Effector CD4-positive, alpha-beta T cell (primary cell): ENCODE measurements at places on chromosomes 2 and 18.

- no peak for DNase-seq
Measured at GRCh38 chr2:159855557-159856061, 57.6 kb upstream of the CD302 start.

GRCh38 chr2:96111257-96111640, 5.1 kb downstream of the ADRA2B start:
- DNase-seq = no peak

DNA sequence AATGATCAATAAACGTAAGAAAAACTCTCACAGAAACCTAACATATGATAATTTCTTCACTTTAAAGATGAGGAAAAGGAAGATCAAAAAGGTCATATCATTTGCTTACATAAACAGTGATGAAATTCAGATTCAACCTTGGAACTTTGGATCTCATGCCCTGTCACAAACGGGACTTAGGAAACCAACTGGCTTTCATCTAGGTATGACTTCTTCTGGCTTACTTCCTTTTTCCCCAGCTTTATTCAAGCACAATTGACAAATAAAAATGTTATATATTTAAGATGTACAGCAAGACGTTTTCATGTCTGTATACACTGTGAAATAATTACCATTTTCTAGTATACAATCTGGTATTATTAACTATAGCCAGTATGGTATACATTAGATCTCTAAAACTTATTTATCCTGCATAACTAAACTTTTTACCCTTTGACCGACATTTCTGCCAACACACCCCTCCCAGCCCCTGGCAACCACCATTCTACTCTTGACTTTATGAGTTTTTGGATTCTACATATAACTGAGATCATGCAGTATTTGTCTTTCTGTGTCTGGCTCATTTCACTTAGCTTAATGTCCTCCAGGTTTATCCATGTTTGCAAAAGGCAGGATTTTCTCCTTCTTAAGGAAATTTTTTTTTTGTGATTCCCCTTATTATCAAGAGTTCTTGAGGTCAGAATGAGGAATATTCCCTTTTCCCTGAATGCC, 46.0 kb upstream of the COBLL1 start:
- DNase-seq = no peak

GRCh38 chr2:158936978-158937377, 31.5 kb upstream of the TANC1 start:
- DNase-seq = no peak

GRCh38 chr2:76921006-76921405, 601.2 kb downstream of the LRRTM4 start:
- no peak for DNase-seq

DNA sequence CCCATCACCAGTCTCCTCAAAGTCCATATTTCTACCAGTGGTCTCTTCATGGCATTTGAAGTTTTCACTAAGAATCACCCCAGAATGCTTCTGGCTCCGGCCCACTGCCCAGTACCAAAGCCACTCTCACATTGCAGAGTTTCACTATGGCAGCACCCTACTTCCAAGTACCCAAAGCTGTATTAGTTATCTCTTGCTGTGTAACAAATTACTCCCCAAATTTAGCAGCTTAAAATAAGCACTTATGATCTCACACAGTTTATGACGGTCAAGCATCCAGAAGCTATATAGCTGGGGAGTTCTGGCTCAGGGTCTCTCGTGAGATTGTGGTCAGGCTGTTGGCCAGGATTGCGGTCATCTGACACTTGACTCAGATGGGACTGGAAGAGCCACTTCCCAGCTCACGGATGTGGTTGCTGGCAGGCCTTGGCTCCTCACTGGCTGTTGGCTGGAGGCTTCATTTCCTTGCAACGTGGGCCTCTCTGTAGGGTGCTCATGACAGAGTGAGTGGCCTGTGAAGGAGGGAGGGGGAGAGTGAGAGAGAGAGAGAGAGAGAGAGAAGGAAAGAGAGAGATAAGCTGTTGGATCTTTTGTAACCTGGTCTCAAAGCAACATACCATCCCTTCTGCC, 189.5 kb downstream of the CTIF start:
- no peak for DNase-seq

DNA sequence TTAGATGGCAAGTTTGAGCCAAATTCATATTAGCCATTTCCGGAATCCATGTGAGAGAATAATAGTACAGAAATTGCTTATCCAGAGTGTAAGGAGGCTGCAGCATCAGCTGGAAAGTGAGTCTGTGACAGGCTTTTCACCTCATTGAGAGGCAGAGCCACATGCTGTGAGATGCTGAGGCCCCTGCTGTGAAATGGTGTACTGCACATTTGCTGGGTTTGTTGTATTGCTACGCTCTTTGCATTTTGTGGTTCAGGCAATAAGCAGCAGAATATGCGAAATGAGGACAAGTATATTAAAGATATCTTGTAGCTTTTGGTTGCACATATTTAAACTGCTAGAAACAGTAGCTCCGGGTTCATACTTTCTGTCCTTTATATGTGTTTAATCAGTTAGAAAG, 37.0 kb downstream of the NABP1 start:
- no peak for DNase-seq
